ENCODE measurements at places on chromosomes 4 and X.

- no peak for DNase-seq
These were observed 131.3 kb downstream of the FAAH2 start for GRCh38 chrX:57417827-57418226.

DNA sequence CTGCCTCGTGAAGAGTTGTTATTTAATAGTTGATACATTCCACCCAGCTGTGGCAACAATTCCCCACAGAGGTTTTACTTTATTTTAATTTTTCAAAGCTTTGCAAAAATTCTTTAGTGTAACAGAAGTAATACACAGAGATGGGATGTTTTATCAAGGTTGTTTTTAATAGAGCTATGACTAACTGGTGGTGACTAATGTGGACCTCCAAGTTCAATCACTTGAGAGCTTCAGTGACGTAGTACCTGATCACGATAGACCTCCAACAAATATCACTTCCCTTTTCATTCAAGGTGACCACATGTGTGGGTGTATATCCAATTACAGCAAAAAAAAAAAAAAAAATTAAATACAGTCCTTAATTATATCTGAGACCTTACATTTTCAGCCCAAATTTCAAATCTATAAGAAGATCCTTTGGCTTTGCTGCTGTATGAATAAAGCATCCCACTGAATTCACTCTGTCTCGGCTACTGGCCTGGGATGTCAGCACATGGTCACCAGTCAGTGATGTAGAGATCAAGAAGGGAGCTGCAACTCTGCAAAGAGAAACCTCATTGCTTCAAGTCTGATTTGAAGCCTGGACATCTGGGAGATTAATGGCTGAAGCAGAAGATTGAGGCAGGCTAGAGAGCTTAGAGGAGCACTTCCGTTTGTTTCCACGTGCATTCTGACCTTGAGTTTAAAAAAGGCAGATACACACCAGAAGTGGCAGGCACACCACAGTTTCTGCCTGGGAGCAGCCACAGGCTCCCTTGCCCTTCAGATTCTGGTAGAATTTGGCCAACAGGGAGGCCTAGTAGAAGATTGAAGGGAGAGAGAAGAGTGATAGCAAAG, 345.9 kb upstream of the NOCT start:
- no peak for DNase-seq

DNA sequence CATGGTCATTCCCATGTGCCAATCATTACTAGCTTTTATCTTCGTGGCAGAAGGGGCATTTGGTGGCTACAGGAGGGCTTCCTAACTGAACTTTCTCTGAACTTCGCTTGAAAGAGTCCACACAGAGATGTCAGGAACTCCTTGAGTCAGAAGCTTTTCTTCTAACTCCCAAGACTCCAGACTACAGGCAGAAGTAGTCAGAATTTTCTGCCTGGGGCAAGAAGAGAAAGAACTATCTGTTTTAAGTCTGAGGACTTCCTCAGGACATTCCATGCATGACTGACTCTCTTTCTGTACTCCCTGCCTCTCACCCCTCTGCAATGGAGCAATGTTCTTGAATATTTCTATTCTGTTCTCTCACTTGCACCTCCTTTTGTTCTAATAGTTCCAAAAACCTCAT, 170.5 kb upstream of the TBC1D9 start:
- no peak for DNase-seq

DNA sequence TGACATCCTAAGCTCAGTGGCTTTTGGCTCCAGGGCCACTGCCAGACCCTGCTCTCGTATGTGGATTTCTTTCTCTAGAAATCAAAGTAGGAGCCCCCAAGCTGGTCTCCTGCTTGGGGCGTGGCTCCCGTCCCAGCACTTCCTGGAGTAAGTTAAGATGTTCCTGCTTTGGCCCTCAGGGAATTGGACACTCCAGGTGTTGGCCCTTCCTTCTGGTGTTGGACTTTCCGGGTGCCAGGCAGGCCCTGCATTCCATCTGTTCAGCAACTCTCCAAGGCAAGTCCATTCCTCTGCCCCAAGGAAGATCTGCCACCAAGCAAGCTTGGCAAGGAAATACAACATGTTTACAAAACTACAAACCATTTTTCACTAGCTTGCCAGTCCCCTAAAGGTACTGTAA, 22.1 kb upstream of the GPC4 start:
- DNase-seq, result no peak

- no peak for DNase-seq
These were observed 39.3 kb upstream of the FHDC1 start for GRCh38 chr4:152896811-152897210.

DNA sequence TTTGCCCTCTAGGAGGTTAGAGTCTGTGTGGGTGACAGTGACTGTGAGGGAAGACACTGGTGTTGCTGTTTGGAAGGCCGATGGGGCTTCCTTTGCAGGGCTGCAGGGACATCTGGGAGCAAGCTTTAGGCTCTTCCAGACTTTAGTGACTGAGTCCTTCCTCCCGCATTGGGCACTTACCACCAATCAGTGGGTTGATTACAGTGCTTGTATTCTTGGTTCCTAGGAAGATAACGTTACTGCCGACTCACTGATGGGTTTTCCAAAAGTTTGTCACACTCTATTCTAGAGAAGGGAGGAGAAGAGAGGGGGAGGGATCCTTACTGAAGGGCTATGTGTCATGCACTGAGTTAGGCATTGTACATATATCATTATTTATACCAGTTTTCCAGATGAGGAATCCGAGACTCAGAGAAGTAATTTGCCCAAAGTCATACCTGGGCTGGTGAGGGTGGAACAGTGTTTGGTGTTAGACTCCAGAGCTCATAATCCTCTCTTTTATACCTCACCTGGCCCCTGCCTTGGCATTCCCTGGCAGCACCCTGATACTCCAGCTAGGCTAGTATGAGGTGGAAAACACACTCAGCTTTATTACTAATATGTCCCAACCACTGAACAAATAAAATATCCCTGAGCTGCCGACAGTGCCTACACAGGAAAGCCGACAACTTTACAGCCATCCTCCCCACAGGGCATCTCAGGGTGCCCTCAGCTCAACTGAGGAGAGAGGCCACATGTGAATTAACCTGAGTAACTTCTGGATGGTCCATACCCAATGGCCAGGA, 3.8 kb downstream of the CHST7 start:
- DNase-seq, result no peak

DNA sequence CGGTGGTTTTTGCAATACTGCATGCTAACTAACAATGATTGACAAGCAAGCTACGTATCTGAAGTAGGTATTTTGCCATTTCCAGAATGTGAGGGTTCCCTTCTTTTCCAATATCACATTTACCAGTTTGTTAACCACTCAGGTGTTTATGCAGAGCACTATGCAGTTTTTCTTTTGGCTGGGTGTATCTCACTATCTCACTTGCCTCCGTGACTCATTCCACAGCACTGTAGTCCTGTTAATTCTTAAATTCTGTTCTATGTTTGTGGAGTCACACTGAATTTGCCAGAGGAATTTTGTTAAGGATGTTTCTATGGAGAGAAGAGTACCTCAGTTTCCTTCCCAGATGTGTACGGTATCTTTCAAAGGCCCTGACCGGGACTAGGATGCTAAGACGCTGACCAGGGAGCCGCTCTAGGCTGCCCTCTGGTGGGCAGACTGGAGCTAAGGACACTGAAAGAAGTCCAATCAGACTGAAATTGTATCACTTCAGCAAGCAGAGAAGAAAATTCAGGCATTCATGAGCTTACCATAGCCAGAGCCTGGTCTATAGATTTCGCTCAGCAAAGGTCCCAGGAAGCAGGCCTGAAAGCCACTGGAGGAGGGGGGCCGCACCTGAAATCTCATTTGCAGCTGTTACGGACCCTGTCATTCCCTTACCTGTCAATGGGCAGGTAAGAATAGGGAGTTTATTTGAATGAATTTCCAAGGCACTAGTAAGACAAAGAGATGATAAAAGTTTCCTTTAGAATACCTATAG, 388.4 kb upstream of the SPOCK3 start:
- peak; percentile 1 for DNase-seq

- no peak for DNase-seq
These were observed 245.1 kb downstream of the PPP3CA start for GRCh38 chr4:101102114-101102742.

DNA sequence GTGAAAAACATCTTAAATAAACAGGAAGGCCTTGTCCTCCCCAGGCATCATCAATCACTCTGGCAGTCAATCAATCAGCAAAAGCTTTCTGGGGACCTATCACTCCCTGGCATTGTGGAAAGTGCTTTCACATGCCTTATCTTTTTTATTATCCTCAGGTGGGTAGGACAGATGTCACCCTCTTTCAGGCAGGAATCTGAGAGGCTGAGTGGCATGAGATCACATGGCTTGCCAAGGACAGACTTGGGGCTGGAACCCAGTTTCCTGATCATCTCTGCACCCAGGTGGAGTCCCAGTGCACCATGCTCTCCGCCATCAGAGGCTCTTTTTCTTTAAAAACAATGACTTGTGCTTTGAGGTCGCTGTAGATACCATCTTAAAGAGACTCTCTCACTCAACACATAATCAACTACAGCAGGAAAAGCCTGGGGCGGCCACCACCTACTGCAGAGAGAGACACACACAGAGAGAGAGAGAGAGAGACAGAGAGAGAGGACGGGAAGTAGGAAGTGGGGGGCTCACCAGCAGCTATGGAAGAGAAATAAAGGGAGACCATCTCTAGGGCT, 282.7 kb downstream of the PTTG2 start:
- DNase-seq, result peak; percentile 27

GRCh38 chrX:18696653-18697052, 10.8 kb upstream of the PPEF1 start:
- no peak for DNase-seq

- DNase-seq, result no peak
These were observed 11.3 kb upstream of the RTL5 start for GRCh38 chrX:72142794-72143608.

- DNase-seq, result no peak
These were observed 1.7 kb downstream of the CTBP1 start for GRCh38 chr4:1246901-1247863.

- DNase-seq, result no peak
These were observed 5.7 kb downstream of the TCEANC start for GRCh38 chrX:13658602-13659001.

DNA sequence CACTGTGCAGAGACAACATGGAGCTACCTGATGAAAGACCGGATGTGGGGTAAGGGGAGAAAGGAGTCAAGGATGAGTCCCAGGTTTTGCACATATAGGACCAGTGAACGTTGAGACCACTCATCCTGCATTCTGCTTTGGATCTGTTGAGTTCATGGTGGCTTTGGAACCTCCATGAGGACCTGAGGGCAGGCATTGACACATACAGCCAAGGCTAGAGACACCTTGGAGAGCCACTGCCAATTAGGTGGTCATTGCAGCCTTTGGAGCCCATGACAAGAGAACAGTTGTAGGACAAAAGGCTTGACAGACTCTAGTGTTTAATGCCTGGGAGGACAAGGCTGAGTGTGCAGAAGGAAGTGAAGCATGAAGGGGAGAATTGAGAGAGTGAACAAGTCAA, 87.9 kb downstream of the STK32B start:
- DNase-seq, result no peak

DNA sequence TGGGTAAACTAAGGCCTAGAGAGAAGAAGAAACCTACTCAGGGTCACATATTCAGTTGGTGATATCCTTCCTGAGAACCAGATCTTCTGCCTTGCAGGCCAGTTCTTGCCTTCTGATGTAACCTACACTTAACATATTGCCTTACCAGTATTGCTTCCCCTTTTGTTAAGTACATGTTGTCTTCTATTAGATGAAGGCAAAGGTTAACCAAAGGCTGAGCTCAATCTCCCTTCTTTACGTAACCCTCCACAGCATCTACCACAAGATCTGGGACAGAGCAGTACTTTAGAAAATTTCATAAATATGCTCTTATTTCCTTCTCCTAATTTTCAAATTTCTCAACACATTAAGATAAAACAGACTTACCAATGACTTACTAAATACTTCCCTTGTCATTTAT, 474.4 kb downstream of the SH2D1A start:
- DNase-seq, result no peak

DNA sequence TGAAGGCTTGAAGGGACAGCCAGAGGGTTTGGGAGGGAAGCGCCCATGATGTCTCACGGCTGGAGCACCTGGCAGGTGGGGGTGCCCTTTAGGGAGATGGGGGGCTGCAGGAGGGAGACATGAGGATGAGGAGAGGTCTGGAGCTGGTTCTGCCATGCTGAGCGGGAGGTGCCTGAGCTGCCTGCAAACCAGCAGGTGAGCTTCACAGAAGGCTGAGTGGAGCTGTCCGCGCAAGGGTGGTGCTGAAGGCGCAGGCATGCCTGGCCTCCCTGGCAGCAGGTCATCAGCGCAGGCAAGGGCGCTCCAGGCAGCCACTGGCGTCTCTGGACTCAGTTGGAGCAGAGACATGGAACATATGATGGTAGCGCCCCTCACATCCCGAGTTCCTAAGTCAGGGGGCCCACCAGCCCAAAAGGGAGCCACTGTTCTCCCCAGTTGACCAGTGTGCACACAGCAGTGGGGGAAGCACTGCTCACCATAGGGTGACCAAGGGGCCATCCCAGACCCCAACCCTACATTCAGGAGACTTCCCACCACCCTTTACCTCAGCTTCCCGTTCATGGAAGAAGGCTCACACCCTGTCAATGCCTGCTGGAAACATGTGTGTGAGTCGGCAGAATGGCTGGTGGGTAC, 25.8 kb downstream of the ADRA2C start:
- DNase-seq, result no peak

DNA sequence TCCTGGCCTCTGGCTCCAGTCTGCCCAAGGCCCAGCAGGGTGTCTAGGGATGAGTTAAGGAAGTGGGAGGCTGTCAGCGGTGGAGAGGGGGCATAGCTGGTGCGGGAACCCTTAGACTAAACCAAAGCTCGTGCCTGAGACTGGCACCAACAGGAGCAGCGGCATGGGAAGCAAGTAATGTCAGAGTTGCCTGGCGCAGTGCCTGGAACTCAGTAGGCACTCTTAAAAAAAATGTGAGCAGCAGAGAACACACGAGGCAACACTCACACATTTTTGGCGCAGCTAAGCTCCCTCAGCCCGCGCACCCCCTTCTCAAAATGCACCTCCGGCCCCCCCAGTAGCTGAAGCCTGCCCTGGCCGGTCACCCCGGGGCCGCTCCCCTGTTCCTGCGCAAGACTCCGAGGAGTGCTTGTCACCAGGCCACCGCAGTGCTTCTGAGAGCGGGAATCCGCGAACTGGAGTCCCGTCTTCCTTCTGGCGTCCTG, 583 bp downstream of the GABRE start:
- no peak for DNase-seq

GRCh38 chr4:107718351-107718965, 1.6 kb downstream of the PAPSS1 start:
- DNase-seq, result no peak

DNA sequence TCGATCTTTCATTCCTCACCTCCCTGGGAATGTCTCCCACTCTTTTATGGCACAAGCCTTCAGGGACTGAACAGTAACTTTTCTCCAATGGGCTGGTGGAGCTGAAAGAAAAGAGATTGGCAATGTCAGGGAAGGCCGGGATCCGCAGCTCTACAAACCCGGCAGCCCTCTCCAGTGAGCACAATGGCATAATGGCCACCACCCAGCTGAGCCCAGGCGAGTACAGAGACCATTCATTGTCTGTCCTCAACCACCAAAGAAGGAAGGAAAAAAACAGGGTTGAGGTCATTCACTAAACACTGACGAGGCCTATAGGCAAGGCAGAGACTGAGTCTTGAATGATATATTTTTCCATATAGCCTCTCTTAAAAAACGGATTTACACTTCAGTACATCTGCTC, 3.6 kb downstream of the GEMIN8 start:
- DNase-seq, result no peak

GRCh38 chr4:61648264-61648663, 448.1 kb downstream of the ADGRL3 start:
- no peak for DNase-seq

Data from CD4-positive, alpha-beta T cell (primary cell).